Urinary bladder (tissue), 4 donors: ENCODE measurements at places on chromosomes 5 and 9. TPM values are rescaled to one million over a fixed set of nuclear protein-coding genes. Genes with fewer than 3 reads are reported as not detected.
A peak's percentile ranks its signal among the peaks of the same experiment; 100 is the strongest.

GRCh38 chr9:18438300-18438925 lies 35.5 kb upstream of the ADAMTSL1 start:
- DNase-seq = peak; percentile 54

- no peak for DNase-seq
Measured at GRCh38 chr5:172632346-172633092, 8.5 kb upstream of the NEURL1B start.

DNA sequence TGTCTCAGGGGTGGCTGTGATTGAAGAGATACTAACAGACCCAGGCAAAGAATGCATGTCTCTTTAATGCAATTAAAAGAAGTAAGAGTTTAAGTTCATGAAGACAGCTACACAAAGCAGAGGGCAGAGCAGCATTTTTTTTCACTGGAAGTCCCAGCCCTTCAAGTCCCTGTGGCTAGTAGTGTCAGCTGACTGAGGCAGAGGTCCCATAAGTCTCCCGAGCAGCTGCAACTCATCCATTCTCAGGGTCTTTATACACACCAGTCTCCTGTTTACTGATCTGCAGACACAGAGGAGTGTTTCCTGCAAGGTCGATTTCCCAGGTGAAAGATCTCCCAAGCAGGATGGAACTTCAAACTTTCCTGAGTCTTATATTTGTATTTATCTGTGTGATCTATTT lies 169.4 kb upstream of the GLRA1 start:
- no peak for DNase-seq

DNA sequence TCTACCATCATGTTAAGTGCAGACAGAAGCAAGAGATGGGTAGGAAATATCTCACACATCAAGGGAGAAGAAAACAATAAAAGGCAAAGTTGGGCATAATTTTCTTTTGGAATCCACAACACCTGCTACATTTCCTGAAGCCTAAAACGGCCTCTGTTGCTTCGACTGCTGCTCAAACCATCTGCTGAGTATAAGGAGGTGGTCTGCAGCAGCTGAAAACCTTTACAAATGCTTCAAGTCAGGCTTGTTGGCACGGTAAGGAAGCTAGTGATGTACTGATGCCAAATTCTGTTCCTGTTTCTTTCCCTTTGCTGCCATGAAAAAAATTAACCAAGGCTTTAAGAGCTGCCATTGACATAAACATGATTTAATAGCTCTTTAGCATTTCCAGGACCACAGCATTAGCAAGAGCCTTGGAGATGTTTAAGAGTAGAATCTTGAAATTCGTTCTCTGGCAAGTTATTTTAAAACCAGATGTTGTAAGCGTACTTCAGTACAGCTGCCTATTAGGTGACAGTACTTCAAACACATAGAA lies 75.6 kb downstream of the DMRTA1 start:
- DNase-seq = peak; percentile 32

DNA sequence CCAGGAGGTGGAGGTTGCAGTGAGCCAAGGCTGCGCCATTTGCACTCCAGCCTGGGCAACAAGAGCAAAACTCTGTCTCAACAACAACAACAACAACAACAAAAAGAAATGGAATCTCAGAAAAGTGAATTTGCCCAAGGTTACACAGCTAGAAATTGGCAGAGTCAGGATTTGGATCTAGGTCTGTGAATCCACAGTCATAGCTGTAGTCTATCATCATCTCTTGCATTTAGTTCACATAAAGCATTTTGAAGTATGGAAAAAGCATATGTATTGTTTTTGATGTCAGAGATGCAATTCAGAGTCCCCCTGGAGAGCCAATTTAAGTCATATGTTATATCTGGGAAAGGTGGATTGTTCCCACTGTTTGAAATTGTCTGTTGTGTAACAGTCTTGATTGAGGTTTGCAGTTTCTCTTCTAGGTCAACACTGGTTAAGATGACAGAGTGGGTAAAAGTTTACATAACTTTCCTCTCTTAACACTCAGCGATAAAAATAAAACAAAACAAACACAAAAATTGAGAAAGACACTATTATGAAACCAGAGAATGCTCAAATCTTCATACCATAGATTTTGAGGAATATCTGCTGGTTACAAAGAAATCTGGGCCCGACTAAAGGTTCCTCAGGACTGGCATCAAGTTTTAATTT lies 21.5 kb upstream of the GPR21 start:
- no peak for DNase-seq

DNA sequence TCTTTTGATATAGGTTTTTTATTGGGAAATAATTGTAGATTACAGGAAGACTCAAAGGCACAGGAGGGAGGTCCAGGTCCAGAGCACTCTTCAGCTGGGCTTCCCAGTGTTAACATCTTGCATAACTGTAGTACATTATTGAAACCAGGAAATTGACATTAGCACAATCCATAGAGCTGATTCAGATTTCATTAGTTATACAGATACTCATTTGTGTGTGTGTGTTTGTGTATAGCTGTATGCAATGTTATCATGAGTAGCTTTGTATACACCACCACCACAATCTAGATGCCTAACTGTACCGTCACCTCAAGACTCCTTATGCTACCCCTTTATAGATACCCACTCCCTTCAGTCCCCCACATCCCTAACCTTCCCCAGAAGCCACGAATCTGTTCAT lies 47.9 kb downstream of the SLC36A1 start:
- no peak for DNase-seq

GRCh38 chr9:38414040-38414723 lies 10.1 kb downstream of the IGFBPL1 start:
- DNase-seq = no peak

DNA sequence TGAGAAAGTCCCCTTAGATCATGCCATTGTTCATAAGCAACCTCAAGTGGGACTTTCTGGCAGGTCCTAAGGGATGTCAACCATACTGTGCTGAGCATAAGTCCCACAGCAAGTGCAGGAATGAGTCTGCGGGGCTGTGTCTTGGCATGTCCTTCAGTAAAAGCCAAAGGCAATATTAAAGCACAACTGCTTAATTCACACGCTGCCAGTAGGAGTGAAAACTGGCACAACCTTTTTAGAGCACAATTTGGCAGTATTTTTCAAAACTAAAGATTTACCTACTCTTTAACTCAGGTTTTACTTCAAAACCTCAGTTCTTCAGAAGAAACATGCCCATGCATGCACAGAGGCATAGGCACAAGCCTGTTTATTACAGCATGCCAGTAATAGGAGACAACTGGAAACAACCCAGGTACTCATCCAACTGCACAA lies 24.4 kb upstream of the SMAD5 start:
- DNase-seq = no peak

- no peak for DNase-seq
Measured at GRCh38 chr9:116566677-116567488, 120.2 kb upstream of the TRIM32 start.

DNA sequence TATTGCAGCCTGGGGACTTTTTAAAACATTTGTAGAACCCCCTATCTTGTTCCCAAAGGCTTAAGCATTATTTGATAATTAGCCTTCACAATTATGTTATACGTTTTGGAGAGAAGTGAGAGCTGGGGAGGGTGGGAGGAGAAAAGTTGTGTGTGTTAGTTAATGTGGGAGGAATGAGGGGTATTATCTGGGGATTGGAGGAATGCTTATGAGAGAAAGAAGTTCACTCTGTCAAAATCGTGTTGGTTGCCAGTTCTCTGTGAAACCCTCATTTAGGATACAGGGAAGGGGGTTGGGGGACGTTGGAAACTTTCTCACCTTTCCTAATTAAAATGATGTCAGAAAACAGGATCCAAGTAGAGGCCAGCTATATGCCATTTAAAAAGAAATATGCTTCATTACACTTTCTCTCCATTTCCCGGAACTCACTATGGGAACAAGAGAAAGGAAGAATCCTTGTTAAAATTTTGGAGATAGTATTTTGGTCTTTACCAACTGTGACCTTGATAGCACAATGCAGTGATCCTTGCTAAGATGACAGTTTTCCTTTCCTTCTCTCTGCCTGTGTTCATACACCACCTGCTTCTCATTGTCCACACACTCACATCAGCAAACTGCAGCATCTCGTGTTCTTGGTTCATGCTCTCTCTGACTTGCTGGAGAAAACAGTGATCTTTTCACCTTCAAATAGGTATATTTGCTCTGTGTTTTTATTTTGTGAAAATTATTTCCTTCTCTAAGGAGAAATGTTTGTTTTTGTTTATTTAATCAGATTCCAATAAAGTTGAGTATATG lies 336.7 kb upstream of the CLINT1 start:
- no peak for DNase-seq

- no peak for DNase-seq
Measured at GRCh38 chr5:66561256-66561990, 34.8 kb upstream of the MAST4 start.

- DNase-seq = no peak
Measured at GRCh38 chr5:178349075-178349511, 116.5 kb upstream of the PHYKPL start.

GRCh38 chr5:169871826-169872490 lies 108.3 kb downstream of the INSYN2B start:
- DNase-seq = no peak

DNA sequence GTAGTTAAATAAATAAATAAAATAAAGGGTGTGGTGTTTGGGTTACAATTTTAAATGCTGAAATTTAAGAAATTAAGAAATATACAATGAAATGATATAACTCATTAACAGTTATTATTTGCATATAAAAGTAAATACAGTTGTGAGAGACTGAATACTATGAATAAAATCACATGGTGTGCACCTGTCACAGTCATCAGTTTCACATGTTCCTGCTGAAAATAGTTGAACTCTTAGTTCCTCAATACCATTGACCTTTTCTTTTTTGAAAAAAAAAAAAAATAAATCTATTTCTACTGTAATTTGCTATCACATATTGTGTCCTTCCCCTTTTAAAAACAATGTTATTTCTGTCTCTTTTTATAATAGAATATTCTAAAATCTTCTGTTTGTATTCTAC lies 130.9 kb upstream of the CHD1 start:
- DNase-seq = no peak

DNA sequence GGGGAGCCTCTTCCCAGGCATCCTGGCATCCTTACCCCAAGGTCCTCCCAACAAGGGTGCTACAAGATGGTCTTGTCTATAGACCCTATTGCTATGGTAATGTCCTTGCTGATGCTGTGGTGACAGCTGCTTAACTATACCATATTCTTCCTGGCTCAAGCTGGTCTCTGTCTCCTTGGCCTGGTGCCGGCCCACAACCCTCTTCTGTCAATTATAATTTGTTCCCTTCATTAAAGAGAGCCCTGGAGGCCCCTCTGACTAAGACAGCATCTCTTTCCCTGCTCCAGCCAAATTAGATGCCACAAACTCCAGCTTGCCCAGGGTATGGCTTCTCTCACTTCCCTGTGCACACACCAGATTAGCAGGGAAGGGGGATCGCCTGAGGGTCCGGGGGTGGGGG lies 86.7 kb downstream of the PSD2 start:
- DNase-seq = no peak

GRCh38 chr9:77024776-77025545 lies 5.5 kb downstream of the FOXB2 start:
- no peak for DNase-seq

DNA sequence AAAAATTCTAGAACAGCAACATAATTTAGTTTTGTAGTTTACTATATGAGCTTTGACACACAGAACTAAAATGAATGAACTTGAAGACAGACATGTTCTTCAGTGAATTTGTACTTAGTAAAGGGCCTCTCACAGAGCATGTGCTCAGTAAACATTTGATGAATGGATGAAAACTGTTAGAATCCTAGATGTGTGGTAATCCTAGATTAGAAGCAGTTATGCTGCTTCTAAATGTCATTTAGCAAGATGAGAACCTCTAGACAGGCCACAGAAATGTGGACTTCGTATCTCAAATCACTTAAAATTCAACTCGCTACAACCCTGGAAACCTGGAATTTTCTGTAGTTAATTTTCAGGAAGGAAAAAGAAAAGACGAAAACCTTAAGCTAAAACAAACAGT lies 8.5 kb downstream of the GOLPH3 start:
- DNase-seq = no peak

GRCh38 chr5:81537905-81538547 lies 144.1 kb upstream of the ACOT12 start:
- no peak for DNase-seq

DNA sequence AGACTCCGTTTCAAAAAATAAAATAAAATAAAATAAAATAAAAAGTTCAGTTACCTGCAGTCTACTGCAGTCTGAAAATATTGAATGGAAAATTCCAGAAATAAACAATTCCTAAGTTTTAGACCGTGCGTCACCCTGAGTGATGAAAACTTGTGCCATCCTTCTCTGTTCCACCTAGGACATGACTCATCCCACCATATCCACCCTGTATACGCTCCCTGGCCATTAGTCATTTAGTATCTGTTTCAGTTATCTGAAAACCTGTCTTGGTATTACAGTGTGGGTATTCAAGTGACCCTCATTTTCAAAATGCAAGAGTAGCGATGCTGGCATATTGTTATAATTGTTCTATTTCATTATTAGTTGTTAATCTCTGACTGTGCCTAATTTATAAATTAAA lies 51.8 kb upstream of the TEX48 start:
- no peak for DNase-seq

GRCh38 chr5:2017540-2018389 lies 135.0 kb upstream of the IRX4 start:
- DNase-seq = no peak

GRCh38 chr9:94918038-94918753 lies 191.7 kb downstream of the AOPEP start:
- DNase-seq = no peak

DNA sequence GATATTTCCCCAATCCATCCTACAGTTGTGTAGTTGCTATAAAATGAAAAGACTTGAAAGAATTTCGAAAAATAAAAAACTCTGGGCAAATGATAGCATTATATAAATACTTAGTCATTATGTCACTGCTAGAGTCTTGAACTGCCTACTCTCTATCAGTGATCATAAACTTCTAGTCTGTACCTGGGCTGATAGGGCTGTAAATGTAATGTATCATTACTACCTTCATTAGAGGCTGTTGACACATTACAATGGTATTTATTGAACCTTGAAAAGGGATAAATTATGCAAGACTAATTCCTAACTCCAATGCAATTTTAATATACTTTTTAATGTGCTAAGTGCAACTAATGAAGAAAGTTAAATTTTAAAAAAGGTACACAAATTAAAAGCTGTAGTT lies 214.1 kb upstream of the EFNA5 start:
- DNase-seq = no peak

- DNase-seq = no peak
Measured at GRCh38 chr5:154166901-154167791, 23.4 kb upstream of the GALNT10 start.

DNA sequence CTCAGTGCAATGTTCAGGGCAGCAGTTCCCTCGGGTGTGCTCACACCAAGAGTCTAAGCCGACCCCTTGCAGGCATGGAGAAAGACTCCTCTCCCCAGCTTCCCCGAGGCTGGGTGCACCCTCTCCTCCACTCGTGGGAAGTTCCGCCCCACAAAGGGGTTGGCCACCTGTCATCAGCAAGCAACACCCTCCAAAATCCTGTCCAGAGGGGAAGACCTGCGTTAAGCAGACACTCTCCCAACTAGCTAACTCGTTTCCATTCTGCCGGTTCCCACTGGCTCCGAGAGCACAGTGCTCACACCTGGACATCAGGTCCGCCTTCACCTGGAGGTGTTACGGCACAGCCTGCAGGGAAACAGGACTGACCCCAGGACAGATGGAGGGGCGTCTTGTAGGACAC lies 117.9 kb upstream of the IRX4 start:
- no peak for DNase-seq

The ARRDC3 gene
- 261 TPM for total RNA-seq

The RPS14 gene
- 2,233 TPM for total RNA-seq

The CDC14B gene
- 27.8 TPM for total RNA-seq

The SPINK5 gene
- 0.21 TPM for total RNA-seq

The C5orf63 gene
- 6.4 TPM for total RNA-seq

The TAF11L13 gene
- not detected for total RNA-seq

The C9orf153 gene
- 3.0 TPM for total RNA-seq

The TBCA gene
- total RNA-seq = 98.8 TPM

The DELE1 gene
- total RNA-seq = 55.9 TPM

The ZFP37 gene
- total RNA-seq = 12.7 TPM
